ENCODE measurements at places on chromosomes 2 and 18.

GRCh38 chr2:173043897-173044519, 31.6 kb upstream of the MAP3K20 start:
- no peak for DNase-seq

DNA sequence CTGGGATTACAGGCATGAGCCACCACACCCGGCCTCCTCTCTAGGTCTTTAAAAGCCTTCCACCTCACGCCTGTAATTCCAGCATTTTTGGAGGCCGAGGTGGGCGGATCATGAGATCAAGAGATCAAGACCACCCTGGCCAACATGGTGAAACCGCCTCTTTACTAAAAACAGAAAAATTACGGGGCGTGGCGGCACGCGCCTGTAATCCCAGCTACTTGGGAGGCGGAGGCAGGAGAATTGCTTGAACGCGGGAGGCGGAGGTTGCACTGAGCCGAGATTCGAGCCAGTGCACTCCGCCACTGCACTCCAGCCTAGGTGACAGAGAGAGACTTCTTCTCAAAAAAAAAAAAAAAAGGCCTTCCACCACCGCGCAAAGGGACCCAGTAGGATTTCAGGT, 1.3 kb upstream of the FAM117B start:
- DNase-seq = no peak

DNA sequence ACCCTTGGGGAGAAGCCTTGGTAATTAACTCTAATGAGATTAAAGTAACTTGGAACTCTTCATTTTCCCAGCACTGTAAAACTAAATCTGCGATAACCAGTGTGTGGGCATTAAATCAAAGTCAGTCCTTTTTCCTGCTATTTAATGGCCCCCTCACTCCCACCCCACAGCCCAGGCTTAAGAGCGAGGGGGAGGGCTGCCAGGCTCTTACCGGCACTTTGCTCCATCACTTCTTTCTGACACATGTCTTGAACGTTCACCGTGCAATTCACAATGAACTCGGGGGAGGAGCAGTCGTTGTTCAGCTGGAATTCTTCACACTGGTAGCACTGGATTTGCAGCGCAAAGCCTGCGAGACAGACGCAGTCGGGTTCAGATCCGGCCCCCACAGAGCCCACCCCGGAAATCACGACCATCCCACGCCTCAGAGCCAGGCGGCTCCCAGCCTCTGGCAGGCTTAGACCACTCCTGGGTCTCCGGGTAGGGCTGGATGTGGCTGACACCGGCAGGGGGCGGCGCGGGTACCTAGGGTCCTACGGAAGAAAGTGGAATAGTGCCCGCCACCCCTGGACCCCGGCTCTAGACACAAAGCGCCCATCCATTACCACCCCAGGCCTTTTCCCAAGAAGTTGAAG, 1.7 kb downstream of the LYPD1 start:
- DNase-seq = no peak

GRCh38 chr18:23113576-23113975, 21.7 kb upstream of the CABLES1 start:
- DNase-seq = no peak

DNA sequence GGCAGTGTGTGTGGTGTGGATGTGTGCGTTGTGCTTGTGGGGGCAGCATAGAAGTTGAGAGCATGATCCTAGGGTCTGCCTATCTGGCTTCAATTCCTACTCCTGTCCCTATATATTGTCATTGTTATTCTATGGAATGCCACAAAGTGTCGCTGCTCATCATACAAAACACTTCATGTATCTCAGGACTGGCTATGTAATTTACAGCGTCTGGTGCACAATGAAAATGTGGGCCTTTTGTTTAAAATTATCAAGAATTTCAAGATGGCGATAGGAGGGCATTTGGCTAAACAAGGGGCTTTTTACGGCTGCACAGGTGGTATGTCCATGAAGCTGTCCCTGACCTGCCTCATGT, 3.4 kb downstream of the SERPINB2 start:
- no peak for DNase-seq

GRCh38 chr18:59697236-59697932, at the start of gene CCBE1:
CCBE1 (minus strand) TSS chr18:59697423.
- no peak for DNase-seq

GRCh38 chr2:48165070-48165753, 258.9 kb upstream of the FBXO11 start:
- no peak for DNase-seq

DNA sequence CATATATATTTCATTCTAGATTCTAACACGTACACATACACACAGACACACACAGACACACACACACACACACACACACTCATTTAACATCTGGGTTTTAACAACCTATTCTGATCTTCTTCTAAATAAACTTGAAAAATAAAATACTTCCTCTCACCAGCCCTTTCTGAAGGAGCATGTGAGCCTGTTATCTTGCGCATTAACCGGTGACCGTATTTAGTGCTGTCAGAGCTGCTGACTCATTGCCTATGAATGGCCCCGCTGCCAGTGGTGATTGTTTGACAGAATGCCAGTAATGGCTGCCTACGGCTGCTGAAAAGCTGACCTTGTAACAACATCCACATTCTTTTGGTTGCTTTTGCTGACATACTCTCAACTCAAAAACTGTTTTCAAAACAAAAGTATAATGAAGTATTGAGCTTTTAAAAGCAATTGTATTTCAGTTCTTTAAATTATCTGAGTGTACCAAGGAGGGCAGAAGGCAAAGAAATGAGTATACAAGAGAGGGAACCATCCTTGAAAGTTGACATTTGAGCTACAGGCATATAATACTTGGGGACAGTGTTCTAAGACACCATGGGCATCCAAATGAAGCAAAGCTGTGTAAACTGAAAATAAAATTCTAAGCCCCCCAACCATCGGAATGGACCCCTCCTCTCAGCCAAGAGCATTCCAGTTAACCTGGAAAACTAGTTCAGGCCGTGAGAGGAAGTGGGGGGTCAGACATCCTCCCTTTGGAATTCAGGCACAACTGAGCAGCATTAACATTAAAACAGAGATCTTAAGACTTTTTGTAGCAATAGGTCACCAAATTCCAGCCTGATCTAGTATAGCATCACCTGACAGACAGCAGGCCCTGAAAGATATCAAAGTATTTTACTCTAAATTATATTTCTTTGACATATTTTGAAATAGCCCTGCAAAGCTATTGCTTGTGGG, 50.2 kb upstream of the DTNA start:
- no peak for DNase-seq

- no peak for DNase-seq
Measured at GRCh38 chr2:27705851-27706622, 42.3 kb downstream of the SLC4A1AP start.

GRCh38 chr2:201279079-201279478, 18.7 kb downstream of the CASP8 start:
- DNase-seq = no peak

DNA sequence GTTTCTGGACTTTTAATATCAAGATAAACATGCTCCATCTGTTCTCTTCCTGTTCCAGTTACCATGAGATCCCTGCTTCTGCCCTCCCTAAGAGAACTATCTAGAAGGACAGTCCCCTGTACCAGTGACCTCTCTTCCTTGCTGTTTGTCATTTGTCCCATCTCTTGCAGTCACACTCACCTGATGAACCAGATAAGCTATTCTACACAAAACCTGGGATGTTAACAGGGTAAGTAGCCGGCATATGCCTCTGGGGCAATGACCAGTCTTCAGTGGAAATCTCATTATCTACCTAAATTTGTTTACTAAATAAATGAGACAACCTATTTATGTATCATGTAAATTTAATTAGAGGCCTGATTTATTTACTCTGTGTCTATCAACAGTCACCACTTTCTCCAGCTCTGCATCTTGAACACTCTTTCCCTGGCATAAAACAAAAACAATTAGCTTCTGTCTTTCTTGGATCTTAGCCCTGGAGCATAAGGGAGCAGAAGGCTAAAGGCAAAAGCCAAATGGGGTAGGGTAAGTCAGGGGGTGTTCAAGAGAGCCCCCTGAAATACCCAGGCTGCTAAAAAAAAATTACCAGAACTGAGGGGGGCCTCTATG, 337.7 kb downstream of the ALK start:
- no peak for DNase-seq

- no peak for DNase-seq
Measured at GRCh38 chr2:109254174-109254904, 125.3 kb downstream of the SH3RF3 start.

- no peak for DNase-seq
Measured at GRCh38 chr2:61727746-61728145, 126.1 kb downstream of the FAM161A start.

GRCh38 chr2:217466104-217466503, 536.7 kb downstream of the TNS1 start:
- DNase-seq = no peak

DNA sequence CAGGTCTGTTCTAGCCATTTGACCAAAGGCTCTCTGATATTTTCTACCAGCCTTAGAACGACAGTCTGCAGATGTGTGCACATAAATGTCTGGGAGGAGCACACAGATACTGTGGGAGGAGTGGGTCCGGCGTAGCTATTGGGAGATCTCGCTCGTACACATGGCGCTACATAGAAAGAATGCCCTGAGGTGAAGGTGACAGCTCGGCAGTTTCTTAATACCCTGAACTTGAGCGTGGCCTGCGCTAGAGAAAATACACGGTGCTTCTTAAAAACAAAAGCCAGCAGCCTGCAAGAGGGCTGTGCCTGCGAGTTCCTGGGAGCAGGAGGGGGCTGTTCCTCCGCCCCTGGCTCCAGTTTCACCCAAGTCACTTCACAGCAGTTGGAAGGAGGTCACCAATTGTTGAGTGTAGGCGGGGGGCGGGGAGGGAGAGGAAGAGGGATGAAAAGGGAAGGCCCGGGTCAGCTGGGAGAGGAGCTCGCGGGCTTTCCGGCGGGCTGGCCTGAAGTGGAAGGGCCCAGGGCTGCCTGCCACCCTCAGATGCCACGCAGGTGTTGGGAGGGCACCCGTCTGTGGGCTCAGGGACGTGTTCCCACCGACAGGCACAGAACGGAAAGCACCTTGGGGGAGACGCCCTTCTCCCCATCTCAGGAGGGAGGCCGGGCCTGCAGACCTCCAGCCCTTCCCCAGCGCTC, 124.7 kb upstream of the ZNF516 start:
- no peak for DNase-seq

GRCh38 chr2:56047136-56047535, 123.6 kb upstream of the EFEMP1 start:
- DNase-seq = no peak

GRCh38 chr2:79985145-79985544, 319.4 kb downstream of the LRRTM1 start:
- DNase-seq = no peak
